M059J (cell line): ENCODE measurements at places on chromosomes 13 and 19.

DNA sequence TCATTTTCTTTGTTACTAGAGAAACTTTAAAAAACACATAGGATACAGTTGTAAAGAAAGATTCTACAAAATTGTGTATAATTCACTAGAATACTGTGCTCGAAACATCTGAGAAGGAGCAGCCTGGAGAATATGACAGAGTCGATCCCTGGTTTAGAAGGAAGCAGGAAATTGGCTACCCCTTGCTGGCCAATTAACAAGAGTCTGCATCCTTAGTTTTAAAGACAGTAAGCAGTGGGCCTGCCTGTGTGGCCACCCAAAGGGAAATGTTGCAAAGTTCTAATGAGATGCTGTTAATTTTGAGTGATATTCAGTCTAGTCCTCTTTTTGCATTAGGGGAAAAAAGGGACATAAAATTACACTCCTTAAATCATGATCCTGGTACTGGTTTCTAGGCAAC, 988.6 kb downstream of the PCDH17 start:
- no peak for DNase-seq

- DNase-seq, result no peak
Measured at GRCh38 chr13:67880916-67881315, 650.8 kb upstream of the PCDH9 start.

GRCh38 chr13:92573467-92574057, 653.0 kb upstream of the GPC6 start:
- peak; percentile 3 for DNase-seq

- DNase-seq, result peak; percentile 46
Measured at GRCh38 chr13:111460548-111461444, 140.4 kb downstream of the TEX29 start.

DNA sequence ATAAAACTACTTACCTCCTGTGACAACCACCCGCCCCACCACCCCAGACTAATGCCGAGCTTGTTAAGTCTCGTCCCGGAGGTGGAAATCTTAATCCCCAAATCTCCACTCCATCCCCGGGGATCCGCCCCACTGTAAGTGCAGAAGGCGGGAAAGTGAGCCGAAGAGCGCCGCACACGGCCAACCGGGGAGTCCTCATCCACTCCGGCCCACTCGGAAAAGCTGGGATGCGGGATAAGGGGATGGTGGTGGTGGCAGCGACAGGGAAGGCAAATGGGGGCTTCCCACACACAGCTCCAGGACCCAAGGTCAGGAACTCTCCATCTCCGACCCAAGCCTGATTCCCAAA, 621 bp downstream of the FBL start:
- peak; percentile 51 for DNase-seq

DNA sequence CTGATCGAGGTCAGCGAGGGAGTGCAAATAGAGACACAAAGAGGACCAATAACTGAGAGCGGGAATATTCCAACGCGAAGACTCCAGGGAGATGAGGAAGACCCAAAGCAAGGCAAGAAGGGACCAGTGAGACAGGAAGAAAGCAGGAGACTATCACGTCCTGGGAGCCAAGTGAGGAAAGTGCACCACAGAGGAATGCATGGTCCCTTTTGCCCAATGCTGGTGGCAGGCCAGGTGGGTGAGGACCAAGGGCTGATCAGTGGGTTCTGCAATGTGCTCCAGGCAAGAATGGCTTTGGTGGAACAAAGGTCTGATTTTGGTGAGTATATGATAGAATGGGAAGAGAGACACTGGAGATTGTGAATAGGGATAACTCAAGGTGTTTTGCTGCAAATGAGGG, 25.4 kb downstream of the CHST8 start:
- no peak for DNase-seq

GRCh38 chr19:39497996-39498797, 550 bp upstream of the DLL3 start:
- DNase-seq, result peak; percentile 46

GRCh38 chr13:105070452-105070851, 1465.0 kb downstream of the EFNB2 start:
- DNase-seq, result no peak

DNA sequence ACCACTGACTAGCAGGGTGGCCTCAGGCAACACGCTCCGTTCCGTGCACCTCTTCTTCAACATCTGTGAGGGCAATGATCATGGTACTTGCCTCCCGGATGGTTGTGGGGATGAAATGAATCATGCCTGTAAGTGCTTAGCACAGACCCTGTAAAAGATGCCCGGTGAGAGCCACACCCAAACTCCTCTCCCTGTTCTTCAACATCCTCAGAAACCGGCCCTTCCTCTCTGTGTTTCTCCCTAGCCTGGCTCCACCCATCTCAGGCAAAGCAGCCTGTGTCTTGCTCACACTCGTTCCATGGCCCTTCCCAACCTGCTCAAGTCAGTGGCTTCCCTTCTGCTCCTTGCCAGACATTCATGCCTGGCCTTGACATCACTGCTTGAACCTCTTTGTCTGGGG, 5.8 kb upstream of the DMKN start:
- DNase-seq, result peak; percentile 24

GRCh38 chr13:57063007-57063406, 77.7 kb upstream of the PRR20A start:
- DNase-seq, result no peak

DNA sequence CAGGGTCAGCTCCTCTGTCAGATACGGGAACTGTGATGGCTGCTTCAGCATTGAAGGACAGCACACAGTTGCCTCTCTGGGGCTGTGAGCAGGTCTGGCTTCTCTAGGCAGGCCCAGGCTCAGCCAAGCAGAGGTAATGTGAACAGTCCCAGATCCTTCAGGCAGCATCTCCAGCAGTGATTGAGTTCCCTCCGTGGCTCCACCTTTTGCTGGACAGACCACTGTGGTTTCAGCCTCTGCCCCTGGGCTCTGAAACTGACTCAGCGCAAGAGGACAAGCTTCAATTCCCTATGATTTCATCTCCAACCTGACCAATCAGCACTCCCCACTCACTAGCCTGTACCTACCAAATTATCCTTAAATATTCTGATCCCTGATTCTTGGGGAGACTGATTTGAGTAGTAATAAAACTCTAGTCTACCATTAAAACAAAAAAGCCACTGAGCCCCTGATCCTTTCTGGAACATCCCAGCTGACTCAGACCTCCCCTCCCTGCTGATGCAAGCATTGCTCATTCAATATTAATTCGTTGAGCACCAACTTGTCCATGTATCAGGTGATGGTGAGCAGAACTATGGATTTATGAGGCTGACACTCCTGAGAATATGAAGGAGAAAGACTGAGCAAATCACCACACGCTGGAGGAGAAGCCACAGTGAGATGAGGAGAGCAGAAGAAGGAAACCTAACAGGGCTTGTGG, 16.7 kb downstream of the GSX1 start:
- DNase-seq, result peak; percentile 67

- peak; percentile 49 for DNase-seq
Measured at GRCh38 chr13:29472332-29472961, 123.0 kb downstream of the SLC7A1 start.

DNA sequence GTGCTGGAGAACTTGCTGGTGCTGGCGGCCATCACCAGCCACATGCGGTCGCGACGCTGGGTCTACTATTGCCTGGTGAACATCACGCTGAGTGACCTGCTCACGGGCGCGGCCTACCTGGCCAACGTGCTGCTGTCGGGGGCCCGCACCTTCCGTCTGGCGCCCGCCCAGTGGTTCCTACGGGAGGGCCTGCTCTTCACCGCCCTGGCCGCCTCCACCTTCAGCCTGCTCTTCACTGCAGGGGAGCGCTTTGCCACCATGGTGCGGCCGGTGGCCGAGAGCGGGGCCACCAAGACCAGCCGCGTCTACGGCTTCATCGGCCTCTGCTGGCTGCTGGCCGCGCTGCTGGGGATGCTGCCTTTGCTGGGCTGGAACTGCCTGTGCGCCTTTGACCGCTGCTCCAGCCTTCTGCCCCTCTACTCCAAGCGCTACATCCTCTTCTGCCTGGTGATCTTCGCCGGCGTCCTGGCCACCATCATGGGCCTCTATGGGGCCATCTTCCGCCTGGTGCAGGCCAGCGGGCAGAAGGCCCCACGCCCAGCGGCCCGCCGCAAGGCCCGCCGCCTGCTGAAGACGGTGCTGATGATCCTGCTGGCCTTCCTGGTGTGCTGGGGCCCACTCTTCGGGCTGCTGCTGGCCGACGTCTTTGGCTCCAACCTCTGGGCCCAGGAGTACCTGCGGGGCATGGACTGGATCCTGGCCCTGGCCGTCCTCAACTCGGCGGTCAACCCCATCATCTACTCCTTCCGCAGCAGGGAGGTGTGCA, 587 bp downstream of the S1PR4 start:
- DNase-seq, result no peak

- peak; percentile 29 for DNase-seq
Measured at GRCh38 chr13:39855236-39855635, 199.8 kb downstream of the COG6 start.

- DNase-seq, result no peak
Measured at GRCh38 chr13:66532845-66533244, 697.3 kb downstream of the PCDH9 start.

GRCh38 chr13:99600318-99600717, 99.0 kb downstream of the TM9SF2 start:
- DNase-seq, result no peak

GRCh38 chr19:18049385-18049784, 37.3 kb downstream of the IL12RB1 start:
- peak; percentile 80 for DNase-seq

DNA sequence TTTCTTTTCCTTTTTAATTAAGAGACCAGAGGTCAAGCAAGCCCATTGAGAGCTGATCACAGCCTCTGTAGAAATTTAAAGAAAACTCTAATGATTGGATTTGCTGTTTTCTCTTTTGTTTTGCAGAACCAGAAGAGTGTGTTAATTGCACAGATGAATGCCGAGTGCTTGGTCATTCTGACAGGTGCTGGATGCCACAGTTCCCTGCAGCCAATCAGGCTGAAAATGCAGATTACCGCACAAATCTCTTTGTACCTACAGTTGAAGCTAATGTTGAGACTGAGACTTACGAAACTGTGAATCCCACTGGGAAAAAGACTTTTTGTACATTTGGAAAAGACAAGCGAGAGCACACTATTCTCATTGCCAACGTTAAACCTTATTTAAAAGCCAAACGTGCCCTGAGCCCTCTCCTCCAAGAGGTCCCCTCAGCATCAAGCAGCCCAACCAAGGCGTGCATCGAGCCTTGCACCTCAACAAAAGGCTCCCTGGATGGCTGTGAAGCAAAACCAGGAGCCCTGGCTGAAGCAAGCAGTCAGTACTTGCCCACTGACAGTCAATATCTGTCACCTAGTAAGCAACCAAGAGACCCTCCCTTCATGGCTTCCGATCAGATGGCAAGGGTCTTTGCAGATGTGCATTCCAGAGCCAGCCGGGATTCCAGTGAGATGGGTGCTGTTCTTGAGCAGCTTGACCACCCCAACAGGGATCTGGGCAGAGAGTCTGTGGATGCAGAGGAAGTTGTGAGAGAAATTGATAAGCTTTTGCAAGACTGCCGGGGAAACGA, 93.1 kb downstream of the PCDH17 start:
- no peak for DNase-seq

DNA sequence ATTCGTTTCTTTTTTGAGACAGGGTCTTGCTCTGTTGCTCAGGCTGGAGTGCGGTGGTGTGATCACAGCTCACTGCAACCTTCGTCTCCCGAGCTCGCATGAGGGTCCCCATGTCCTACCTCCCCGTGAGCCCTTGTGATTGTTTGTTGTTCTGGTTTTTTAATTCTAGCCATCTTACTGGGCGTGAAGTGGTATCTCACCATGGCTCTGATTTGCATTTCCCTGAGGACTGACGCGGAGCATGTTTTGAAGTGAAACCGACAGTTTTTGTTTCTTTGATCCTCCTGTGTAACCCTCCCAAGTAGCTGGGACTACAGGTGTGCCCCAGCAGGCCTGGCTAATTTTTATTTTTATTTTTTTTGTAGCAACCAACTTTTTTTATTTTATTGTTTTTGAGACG, 21.7 kb downstream of the GNG7 start:
- no peak for DNase-seq

GRCh38 chr19:32200312-32201038, 144.9 kb upstream of the ZNF507 start:
- DNase-seq, result no peak

DNA sequence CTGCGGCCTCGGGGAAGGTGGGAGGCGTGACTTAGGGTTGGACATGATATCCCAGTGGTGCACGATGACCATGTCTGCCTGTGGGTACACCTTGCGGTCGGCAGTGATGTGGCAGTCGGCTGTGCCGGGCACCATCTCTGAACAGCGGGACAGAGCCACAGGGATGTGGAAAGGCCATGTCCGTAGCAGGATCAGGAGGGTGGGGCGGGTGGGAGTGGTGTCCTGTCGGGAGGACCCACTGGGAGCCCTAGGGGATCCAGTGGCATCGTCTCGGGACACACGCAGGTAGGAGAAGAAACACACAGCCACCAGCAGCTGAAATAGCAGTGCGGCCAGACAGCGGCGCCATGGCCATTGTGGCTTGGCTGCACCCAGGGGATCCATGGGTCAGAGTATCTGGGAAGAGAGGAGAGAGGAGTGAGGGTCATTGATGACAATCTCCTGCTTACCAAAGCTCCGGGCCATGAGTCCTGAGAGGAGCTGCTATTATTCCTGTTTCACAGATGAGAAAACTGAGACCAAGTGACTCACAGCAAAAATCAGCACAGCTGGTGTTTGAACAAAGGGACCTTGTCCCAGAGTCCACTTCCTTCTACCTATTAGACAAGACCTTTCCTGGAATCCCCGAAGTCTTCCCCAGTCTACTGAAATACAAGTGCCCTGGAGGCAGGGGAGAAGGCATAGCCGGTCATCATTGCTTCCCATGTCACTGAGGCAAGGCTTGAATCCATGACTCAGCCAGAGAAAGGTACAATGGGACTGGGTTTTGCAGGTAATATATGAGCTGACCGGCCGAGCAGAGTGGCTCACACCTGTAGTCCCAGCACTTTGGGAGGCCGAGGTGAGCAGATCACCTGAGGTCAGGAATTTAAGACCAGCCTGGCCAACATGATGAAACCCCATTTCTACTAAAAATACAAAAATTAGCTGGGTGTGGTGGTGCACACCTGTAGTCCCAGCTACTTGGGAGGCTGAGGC, 5.2 kb upstream of the FUT6 start:
- DNase-seq, result no peak

DNA sequence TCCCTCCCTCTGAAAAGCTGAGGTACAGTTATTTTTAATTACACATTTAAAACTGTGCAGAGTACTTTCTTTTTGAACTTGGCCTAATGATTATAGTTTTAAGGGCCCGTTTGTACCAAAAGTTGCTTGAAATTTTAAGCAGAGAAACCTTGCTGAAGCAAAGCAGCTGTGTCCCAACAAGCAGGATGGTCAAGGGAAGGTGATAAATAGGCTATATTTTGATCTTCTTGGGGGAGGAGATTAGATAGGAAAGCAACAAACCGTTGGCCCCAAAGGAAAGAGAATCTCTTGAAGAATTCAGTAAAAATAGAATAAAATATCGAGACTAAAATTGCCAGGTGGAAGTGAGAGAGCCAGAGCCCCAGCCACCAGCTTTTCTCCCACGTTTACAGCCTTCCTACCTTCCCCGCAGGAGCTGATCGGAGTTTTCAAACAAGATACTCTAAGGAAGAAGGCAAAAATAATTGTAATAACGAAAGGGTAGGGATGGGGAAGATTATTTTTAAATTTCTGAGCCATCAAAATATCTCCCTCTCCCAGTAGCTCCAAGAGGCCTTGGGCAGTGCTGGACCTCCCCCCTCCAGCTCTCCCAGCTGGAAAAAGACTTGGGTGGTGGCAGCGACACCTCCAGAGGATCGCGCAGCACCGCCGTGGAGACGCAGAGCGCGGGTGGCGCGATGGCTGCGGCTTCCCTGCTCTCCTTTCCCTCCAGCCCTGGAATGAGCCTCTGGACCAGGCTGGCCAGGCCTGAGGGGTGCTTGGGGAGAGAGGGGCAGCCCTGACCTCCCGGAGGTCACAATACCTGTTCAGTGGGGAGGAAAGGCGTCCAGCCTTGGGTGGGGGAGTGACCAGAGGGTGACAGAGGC, 5.8 kb downstream of the ZIC2 start:
- DNase-seq, result no peak

- DNase-seq, result peak; percentile 40
Measured at GRCh38 chr19:46571495-46571894, 29.6 kb upstream of the CALM3 start.
